ENCODE measurements at places on chromosomes 1 and 21. TPM values are rescaled to one million over a fixed set of nuclear protein-coding genes. Genes with fewer than 3 reads are reported as not detected.

PROK1 gene
- not detected for total RNA-seq

C21orf91 gene
- total RNA-seq = 3.0 TPM

IL20 gene
- total RNA-seq = not detected

CCDC185 gene
- not detected for total RNA-seq

ABL2 gene
- 8.8 TPM for total RNA-seq

G0S2 gene
- 14.1 TPM for total RNA-seq

DNA sequence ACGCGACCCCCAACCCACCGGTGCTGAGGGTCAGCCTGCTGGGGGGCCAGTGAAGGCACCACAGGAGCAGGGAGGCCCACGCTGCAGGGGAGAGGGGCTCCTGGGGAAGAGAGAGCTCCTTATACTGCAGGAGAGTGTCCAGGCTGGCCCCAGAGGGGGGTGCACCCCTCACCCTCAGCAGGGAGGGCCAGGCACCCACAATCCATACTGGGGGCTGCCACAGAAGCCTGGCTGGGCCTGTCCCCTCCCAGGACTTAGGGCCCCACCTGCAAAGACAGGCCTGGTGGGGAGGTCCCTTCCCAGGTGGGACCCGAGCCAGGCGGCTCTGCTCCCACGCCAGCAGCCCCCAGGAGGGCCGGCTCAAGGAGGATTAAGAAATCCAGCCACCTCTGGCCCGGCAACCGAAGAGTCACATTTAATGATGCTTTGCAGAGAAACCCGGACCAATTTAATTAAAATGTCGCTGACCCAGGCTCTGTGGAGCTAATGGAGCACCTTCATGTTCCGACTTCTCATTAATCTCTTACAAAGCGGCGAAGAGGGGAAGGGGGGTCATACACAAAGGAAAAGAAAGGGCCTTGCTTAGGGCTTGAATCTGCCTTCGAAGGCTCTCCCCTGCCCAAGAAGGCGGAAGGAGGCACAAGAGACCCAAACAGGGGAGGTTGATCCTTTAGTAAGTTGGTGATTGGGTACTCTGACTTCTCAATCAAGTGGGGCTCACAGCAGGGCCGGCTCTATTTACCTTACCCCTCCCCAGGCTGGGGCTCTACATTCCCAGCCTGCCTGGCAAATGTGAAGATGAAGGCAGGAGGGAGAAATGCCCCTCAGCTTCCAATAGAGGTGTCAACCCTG, 25.0 kb downstream of the WNT9A start:
- no peak for DNase-seq
- H3K27me3 ChIP-seq = no peaks in the 10 kb centered on the region
- H3K4me1 ChIP-seq = no peaks in the 10 kb centered on the region
- no peak overlapping the region for H3K4me3 ChIP-seq

DNA sequence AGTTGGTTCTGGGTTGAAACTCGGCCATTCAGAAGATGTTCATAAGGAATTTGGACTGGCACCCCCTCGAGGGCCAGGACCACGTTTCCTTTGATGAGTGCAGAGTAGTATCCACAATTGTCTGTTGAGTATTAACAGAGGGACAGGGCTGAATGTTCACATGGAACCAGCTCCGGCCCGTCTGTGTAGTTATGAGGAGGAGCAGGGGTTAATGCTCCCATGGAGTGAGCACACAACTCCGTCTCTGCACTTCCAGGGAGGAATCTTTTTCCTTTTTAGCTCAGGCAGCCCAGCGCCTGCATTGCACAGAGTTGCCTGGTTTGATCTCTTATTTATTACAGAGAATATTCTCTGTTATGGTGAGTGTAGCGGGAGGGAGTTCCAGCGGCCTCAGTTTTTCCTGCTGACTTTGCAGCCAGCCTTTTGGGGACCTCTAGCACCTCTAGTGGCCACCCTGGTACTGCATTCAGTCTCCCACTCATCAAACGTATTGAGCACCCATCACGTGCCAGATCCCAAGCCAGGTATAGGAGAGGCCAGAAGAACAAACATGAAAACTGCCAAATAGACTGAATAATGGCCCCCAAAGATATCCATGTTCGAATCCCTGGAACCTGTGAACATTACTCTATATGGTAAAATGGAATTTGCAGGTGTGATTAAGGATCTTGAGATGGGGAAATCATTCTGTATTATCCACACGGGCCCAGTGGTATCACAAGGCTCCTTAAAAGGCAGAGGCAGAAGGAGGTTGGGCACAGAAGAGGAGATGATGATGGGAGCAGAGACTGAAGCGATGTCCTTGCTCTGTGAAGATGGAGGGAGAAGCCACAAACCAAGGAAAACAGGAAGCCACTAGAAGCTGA, 167.7 kb upstream of the CSF3R start:
- H3K36me3 ChIP-seq = no peaks in the 10 kb centered on the region
- no peaks in the 10 kb centered on the region for H3K27me3 ChIP-seq
- H3K27ac ChIP-seq = no peak overlapping the region
- H3K4me1 ChIP-seq = no peaks in the 10 kb centered on the region
- no peak overlapping the region for H3K4me3 ChIP-seq
- no peak for DNase-seq

DNA sequence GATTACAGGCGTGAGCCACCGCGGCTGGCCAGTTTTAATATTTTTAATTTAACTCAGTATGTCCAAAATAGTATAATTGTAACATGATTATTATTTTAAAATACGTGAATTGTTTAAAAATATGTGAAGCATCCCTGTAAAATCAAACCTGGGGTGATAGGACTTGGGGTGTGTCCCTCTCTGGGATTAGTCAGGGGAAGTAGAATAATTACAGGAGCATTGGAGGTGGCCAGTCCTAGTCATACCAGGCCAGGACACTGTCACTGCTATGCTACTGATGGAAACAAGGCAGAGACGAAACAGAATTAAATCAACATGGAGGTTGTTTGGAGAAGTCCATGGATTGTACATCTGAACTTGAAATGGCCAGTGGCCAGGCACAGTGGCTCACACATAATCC, 16.8 kb downstream of the SZRD1 start:
- no peak overlapping the region for H3K27ac ChIP-seq
- H3K4me3 ChIP-seq = no peak overlapping the region
- no peak for DNase-seq
- peaks cover 23% of the 10 kb centered on the region for H3K4me1 ChIP-seq
- no peaks in the 10 kb centered on the region for H3K27me3 ChIP-seq

DNA sequence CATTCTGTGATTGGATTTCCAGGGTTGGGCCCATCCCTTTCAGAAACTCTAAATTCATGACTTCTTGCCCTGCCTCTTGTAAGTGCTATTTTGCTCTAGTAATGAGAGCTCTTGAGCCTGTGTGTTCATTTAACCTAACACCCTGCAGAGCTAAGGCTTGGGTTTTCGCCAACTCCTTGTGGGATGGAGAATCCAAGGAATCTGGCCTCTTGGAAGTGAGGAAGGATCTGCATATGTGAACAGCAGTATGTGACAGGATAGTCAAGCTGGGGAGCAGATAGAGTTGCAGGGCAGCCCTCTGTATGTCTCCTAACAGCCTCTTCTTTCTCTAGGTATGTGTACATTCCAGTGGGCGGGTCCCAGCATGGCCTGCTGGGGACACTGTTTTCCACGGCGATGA, 258.9 kb downstream of the HHAT start:
- no peak overlapping the region for H3K27ac ChIP-seq
- H3K27me3 ChIP-seq = no peaks in the 10 kb centered on the region
- DNase-seq = no peak

DNA sequence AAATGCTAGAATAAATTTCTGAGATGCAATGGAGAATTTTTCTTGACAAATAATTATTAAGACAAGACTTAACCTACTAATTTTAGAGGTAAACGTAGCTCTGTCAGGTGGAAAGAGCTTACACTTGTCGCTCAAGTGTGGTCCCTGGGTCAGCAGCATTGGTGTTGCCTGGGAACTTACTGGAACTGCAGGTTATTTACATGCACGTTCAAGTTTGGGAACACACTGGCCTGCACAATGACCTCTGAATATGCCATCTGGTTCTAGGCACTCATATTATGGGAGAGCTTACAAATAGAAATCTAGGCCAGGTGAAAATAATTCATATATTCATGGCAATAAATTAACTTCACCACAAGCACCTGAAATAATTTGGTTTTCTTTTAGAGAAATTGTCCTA, 88.5 kb upstream of the BCL9 start:
- no peaks in the 10 kb centered on the region for H3K27me3 ChIP-seq
- DNase-seq = no peak
- no peak overlapping the region for H3K27ac ChIP-seq
- H3K4me1 ChIP-seq = no peaks in the 10 kb centered on the region
- no peaks in the 10 kb centered on the region for H3K36me3 ChIP-seq

- H3K27me3 ChIP-seq = no peaks in the 10 kb centered on the region
Observed at GRCh38 chr1:47710329-47711071, 272.7 kb downstream of the FOXD2 start.
